ENCODE measurements at places on chromosomes 2 and 18. TPM values are rescaled to one million over a fixed set of nuclear protein-coding genes. Genes with fewer than 3 reads are reported as not detected.

- no peak for DNase-seq
These were observed 20.8 kb downstream of the RASGRP3 start for GRCh38 chr2:33497221-33497650.

RAPGEF4 gene
- polyA plus RNA-seq = 9.4 TPM

AQP4 gene
- 0.57 TPM for polyA plus RNA-seq

DNA sequence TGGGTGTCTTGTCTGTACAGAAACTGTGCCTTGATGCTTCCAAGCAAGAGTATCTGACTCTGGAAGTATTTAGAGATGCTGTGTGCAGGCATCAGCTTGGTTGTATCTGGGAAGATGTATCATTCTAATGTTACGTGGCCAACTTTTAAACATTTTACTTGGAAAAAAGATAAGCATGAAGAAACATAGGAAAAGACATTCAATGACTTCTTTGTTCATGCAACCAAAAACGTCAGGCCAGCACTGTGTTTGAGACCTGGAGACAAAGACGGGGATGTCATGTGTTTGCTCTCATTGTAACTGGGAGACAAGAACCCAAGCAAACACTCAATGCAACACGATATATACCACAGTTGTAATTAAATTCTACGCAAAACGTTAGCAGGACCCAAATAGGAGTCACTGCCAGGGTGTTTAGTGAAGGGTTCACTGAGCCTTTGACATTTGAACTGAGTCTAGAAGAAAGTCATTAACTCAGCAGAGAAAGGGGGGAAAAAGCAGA lies 8.9 kb upstream of the SESTD1 start:
- DNase-seq = no peak

GRCh38 chr2:109513230-109513629 lies 100.5 kb downstream of the SEPTIN10 start:
- no peak for DNase-seq

ANKRD30B gene
- 0.10 TPM for polyA plus RNA-seq

DNA sequence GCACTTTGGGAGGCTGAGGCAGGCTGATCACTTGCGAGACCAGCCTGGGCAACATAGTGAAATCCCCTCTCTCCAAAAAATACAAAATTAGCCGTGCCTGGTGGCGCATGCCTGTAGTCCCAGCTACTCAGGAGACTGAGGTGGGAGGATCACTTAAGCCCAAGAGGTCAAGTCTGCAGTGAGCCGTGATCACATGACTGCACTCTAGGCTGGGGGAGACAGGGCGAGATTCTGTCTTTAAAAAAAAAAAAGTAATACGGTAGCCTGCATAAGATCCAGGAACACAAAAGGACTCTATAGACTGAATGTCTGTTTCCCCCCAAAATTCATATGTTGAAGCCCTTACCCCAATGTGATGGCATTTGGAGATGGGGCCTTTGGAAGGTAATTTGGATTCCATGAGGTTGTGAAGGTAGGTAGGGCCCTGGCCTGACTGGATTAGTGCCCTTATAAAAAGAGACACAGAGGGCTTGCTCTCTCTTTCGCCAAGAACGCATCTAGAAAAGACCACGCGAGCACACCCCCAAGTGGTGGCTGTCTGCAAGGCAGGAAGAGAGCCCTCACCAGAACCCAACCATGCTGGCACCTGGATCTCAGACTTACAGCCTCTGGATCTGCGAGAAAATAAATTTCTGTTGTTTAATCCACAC lies 17.0 kb downstream of the MBOAT2 start:
- DNase-seq = no peak

UGT1A8 gene
- polyA plus RNA-seq = not detected

SERPINB3 gene
- not detected for polyA plus RNA-seq

DNA sequence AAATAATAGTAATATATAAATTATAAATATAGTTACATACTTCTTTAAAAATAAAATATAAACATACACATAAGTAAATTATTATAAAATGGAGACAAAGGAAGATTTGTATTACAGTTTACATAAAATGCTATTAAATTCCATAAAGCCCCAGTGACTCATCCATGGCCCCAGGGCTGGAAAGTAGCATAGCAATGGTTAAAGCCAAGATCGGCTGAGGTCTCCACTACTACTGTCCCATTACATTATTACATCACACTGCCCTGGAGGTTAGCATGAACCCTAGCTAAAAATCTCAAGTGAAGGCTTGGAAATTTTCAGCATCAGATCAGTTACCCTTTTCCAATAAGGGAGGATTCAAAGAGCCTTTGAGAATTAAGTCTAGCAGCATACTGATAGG lies 936.2 kb downstream of the DSC3 start:
- DNase-seq = no peak

LOXL3 gene
- polyA plus RNA-seq = 3.6 TPM

GALNT13 gene
- 1.6 TPM for polyA plus RNA-seq

DSG1 gene
- 0.19 TPM for polyA plus RNA-seq

HOXD13 gene
- not detected for polyA plus RNA-seq

- no peak for DNase-seq
These were observed 29.8 kb downstream of the TSPYL6 start for GRCh38 chr2:54226260-54226659.

TTL gene
- polyA plus RNA-seq = 20.8 TPM

DNA sequence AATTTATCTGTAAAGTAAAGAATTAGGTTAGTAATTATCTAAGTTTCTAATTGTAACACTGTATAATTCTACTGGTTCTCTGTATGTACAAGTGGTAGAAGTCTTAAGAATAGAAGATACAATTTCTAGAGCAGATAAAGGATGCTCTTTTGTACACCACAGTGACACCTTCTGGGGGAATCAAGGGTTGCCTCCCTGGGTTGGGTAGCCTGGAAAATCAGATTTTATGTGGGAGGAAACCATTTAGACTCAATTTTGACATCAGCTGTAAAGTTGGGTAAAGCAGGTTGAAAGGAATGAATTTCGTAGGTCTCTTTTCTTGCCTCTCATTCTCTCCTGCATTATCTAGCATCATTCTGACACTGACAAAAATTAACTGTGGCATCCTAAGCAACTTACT lies 354.8 kb downstream of the DCC start:
- DNase-seq = no peak

- DNase-seq = no peak
These were observed 28.6 kb downstream of the MARCO start for GRCh38 chr2:118970396-118971135.

FBXO15 gene
- 0.73 TPM for polyA plus RNA-seq

IMPACT gene
- 31.7 TPM for polyA plus RNA-seq

CPLX4 gene
- polyA plus RNA-seq = not detected

MOGAT1 gene
- not detected for polyA plus RNA-seq

DNA sequence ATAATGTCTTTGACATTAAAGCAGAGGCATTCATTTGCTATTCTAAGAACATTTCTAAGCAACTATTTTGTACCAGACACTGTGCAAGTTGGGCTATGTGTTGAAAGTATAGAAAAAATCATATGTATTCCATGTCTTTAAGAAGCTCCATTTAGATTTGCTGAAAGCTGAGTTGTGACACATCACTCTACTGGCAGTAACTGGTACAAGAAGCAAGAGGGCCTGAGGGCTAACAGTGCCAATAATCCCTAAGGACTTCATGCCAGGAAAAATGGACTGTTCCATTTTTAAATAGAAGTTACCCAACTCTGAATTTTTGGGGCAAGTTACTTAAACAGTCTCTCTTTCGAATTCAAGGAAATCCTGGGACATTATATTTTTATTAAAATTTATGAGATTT lies 178.7 kb downstream of the SRBD1 start:
- no peak for DNase-seq

RGPD4 gene
- polyA plus RNA-seq = 0.01 TPM

- no peak for DNase-seq
These were observed 908.4 kb upstream of the CRIM1 start for GRCh38 chr2:35447215-35447614.

DNA sequence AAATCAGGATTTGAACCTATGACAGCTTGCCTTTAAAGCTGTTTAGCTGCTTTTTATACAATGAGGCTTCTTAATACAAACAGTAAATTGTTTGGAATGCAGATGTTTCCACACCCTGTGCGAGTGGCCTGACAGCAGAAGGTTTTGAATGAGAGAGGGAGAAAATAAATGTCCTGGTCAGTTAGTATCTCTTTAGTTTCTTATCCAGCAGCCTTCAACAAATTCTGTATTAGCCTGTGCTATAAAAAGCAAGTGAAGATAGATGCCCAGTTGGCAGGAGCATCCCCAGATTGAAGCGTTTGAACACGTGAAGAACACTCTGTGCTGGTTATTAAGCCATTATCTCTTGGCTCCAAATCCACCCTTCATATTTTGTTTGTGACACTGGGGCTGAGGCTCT lies 70.6 kb downstream of the CERS6 start:
- no peak for DNase-seq

ALLC gene
- not detected for polyA plus RNA-seq

GRCh38 chr18:50080932-50081560 lies 113.9 kb downstream of the MYO5B start:
- DNase-seq = no peak

MMADHC gene
- 98.1 TPM for polyA plus RNA-seq

GRCh38 chr18:8844721-8845148 lies 139.4 kb downstream of the MTCL1 start:
- no peak for DNase-seq

DNA sequence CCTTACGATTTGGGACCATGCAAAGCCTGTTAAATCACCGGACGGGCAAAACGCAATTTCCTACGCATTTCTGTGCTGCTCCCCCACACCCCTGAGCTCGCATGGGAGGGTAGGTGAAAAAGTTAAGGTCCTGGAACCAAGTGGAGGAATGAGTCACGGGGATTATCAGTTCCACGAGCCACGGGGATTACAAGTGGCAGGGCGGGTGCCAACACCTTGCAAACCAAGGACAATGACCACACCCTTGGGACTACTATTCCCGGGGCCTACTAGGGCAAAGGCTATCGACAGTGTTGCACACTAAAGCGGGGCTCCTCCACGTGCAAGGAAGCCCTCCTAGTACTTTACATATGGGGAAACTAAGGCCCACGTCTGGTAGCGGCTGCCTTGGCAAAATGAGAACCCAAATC lies 447 bp downstream of the RETSAT start:
- DNase-seq = peak; percentile 71

CUL3 gene
- polyA plus RNA-seq = 63.3 TPM
